ENCODE measurements at places on chromosomes 5 and 9.

DNA sequence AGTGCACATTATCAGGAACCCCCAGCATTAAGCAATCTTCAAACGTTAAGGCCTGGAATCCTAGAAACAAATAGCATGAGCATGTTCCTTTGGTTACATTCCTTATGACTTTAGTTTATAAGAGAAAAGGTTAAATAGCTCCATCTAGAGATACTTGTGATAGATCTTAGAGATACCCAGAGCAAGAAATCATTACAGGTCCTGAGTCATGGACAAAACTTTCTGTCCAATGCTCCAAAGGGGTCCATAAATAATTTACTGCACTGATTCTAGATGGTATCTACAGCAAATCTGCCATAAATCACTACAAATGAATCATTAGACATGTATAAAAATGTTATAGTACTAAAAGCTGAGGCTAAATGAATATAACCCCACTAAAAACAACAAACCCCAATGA, 139.6 kb downstream of the HTR1A start:
- no peak for DNase-seq

GRCh38 chr9:137270929-137271695, 6.4 kb upstream of the TOR4A start:
- no peak for DNase-seq

GRCh38 chr9:4371108-4371507, 71.2 kb upstream of the GLIS3 start:
- no peak for DNase-seq

DNA sequence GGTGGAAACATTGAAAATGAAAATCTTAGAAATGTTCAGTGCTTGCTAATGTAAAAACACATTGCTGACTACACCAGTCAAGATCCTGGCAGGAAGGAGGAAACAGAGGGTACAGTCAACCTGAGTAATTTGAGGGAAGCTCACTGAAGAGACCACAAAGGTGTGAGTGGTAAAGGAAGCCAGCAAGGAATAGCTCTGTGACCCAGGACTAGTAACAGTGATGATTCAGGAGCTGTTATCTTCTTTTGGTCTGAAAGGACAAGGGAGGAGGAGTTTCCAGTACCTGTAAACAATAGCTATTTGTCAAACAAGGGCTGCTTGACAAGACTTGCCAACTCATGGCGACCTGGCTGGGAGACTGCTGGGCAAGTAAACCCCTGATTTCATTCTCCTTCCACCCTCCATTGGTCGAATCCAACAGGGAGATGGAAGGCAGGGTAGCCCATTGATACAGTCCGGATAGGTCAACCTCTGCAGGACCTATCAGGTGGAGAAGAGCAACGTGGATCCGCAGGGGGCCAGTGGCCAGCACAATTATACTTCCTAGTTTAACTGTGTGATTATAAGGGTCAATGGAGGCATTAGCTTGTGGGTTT, 68.1 kb downstream of the MAMDC2 start:
- DNase-seq: no peak

DNA sequence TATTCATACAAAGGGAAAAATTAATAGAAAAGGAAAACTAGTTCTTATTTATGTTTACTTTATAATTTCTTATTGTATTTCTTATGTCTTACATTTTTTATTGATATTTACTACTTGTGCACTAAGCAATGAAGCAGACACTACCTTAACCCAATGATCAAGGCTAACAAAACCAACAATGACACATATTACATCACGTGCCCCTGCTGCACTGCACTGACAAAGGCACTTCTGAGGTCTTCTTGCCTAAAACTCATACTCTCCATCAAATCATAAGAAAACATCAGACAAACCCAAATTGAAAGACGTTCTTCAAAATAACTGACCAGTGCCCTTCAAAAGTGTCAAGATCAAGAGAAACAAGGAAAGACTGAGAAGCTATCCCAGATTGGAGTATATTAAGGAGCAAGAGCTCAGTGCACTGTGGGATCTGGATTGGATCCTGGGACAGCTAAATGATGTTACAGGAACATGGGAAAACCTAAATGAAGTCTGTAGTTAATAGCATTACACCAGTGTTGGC, 230.9 kb downstream of the AUH start:
- DNase-seq: no peak

DNA sequence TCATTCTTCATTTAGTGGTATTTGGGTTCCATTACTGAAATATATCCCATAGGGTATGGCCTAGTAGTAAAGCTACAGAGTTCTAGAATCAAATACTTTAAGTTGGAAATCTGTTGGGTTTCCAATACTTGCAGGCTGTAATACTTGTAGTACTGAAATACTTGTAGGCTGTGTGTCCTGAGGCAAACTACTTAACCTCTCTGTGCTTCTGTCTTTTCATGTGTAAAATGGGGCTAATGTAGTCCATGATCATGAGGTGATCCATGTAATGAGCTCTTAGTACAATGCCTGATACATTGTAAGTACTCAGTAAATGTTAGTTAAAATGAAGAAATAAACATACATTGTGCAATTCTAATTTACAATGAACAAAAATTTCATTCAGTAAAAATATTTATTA, 368.9 kb downstream of the CSNK1G3 start:
- DNase-seq: no peak

DNA sequence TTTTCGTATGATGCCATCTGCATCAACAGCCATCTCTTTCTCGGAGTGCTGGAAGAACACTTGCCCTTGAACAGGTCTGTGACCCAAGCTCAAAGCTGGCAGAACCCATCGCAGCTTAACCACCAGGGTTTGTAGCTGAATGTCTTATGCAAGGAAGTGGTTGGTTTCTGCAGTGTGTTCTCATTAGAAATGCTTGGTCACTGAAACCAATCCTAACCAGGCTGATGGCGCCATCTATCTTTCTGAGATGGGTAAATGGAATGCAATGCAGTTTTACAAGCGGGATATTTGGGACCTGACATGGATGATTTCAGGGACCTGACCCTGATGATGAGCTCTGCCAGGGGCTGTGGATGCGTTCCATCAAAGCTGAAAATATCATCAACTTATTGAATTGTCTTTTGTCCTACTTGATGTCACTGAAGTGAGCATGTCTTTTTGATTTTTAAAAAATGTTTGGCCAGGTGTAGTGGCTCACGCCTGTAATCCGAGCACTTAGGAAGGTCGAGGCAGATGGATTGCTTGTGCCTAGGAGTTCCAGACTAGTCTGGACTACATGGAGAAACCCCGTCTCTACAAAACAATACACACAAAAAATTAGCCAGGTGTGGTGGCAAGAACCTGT, 28.7 kb downstream of the DMRT3 start:
- no peak for DNase-seq

DNA sequence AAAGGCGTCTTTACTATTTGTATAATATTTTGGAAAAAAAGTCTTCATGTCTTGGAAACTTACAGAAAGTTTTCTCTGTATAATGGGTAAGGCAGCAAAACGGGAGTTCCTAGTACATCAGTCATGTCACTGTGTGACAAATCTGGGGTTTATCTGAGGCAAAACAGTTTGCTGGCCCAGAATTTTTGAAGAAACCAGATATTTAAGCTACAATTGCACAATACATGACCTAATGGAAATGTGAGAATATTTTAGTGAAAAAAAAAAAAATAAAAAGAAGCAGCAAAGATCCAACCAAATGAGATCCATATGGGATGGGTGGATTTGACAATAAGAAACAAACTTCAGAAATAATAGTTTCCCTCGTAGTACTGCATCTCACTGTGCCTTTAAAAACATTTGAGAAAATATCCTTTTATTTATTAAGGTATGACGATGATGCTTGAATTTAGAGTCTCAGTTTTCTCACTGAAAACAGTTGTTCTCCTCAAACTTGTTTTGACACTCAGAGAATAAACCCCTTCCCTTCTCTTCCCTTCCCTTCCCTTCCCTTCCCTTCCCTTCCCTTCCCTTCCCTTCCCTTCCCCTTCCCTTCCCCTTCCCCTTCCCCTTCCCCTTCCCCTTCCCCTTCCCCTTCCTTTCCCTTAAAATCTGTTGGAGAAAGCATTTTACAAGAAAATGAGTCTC, 180.5 kb upstream of the TUT7 start:
- DNase-seq: no peak

DNA sequence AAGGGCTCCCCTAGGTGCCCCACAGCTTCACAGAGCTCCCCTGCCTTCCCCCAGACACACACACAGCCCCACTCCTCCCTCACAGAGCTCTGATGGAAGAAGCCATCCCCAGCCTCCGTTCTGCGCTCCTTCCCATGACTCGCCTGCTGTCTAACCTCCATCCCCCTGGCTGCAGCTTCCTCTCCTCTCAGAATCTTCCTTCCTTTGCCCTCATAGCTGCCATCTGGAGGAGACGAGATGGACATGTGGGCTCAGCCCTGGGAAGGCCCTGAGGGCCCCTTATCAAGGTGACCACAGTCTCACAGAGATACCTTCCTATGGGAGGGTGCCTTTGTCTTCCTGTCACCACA, 94.3 kb downstream of the PCDH1 start:
- no peak for DNase-seq

DNA sequence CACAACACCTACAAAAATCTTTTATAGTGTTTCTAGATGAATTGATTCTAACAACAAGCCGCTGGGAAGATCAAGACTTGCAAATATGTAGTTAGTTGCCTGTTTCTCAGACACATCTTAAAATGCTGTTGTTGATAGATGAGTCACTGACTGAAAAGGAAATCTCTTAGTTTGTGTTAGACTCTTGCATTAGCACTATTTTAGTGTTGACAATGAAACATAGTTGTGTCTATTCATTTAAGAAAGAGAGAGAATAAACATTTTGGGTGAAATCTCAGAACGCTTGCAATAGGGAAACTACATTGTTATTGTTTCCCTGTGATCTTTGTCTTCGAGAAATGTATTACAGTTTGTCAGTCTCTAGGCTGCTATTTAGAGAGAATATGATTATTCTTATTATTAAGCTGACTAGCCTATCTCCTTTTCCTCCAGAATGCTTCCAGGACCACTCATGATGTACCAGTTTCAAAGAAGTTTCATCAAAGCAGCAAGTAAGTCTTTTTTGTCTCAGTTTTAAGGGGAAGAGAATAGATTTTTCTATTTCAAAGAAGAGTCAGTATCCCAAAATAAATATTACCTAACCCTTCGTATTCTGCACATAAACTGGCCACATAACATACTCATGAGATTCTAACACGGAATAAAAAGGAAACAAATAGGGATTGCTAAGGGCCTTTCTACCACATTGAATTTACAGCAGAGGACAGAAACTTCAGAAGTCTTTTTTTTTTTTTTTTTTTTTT, 285.6 kb downstream of the ARHGAP26 start:
- DNase-seq: no peak

DNA sequence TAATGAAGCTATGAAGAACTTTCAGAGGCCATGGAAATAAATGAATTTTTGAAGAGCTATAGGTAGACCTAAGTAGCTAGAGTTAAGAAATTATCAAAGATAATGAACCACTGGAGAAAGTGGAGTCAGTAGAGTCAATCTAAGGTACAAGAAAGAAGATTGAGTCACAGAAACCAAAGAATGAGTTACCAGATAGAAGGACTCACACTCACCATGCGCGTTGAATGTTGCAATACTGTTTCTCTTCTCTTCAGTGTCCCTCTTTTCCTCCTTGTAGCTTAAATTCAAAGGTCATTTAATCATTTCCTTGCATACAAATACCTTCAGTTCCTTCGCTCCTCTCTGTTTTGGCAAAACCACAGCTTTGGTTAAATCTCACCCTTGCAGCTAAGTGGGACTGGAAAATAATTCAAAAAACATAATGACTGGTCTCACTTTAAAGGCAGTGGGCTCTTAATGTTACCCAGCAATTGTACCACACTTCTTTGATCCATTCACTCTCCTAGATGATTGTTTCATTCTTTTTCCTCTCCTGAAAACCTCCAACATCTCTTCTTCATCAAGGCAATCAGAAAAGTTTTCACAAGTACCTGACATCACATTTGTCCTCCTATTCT, 58.3 kb downstream of the NIPBL start:
- DNase-seq: no peak

DNA sequence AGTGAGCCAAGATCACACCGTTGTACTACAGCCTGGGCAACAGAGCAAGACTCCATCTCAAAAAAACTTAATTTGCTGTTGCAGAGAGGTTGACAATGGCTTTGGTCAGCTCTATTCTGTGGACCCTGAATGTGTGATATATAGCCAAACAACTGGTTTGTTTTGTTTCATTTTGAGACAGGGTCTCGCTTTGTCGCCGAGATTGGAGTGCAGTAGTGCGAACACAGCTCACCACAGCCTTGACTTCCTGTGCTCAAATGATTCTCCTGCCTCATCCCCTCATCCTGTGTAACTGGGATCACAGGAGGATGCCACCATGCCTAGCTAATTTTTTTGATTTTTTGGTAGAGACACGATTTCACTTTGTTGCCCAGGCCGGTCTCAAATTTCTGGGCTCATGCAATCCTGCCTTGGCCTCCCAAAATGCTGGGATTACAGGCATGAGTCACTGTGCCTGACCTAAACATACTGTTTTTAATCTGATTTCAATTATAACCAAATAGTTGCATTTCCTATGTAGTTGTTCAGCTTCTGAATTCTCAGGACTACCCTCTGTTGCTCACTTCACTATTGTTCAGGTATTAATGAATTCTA, 9.8 kb downstream of the RNF183 start:
- no peak for DNase-seq

DNA sequence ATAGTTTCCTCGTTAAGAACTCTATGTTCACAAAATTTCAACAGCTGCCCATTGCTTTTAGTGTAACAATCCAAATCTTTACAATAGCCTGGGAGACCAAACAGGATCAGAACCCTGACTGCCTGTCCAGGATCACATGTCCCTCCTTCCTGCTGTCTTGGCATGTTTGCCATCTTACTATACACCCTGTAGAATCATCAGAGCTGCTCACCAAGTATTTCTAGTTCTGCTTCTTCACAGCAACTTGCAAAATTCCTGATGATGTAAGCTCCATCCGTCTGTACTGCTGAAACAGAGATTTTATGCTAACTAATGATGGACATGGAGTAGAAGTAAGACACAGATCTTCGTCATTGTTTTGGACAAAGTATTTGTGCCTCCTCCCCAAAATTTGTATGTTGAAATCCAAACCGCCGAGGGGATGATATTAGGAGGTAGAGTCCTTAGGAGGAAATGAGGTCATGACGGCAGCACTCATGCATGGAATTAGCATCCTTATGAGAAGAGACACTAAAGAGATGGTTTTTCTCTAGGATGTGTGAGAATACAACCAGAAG, 464.9 kb upstream of the BRINP1 start:
- no peak for DNase-seq

- DNase-seq: no peak
Measured at GRCh38 chr5:37638897-37639296, 200.9 kb downstream of the GDNF start.

DNA sequence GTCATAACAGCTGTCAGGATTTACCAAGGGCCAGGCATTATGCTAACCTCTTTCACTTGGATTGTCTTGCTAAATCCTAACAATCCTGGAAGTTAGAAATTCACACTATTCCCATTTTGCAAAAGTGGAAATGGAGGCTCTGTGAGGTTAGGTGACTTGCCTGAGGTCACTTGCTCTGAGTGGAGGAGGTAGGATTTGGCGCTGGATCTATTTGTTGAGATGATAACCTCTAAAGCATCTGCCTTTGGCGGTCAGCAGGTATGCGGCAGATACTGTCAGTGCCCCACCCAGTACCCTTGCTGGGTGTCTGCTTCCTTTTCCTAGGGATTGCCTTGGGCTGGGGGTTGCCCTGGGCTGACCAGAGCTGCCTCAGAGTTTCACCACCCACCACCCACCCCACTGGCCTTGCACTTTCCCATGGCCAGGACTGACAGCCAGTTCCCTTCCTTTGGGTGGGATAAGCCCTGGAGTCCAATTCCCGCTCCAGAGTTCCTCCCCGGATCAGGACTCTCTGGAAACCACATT, 164.8 kb upstream of the MSX2 start:
- DNase-seq: no peak

GRCh38 chr9:21558079-21558478, 76.0 kb upstream of the IFNE start:
- DNase-seq: no peak
